ENCODE measurements at places on chromosomes 1 and 21.
A peak's percentile ranks its signal among the peaks of the same experiment; 100 is the strongest.

DNA sequence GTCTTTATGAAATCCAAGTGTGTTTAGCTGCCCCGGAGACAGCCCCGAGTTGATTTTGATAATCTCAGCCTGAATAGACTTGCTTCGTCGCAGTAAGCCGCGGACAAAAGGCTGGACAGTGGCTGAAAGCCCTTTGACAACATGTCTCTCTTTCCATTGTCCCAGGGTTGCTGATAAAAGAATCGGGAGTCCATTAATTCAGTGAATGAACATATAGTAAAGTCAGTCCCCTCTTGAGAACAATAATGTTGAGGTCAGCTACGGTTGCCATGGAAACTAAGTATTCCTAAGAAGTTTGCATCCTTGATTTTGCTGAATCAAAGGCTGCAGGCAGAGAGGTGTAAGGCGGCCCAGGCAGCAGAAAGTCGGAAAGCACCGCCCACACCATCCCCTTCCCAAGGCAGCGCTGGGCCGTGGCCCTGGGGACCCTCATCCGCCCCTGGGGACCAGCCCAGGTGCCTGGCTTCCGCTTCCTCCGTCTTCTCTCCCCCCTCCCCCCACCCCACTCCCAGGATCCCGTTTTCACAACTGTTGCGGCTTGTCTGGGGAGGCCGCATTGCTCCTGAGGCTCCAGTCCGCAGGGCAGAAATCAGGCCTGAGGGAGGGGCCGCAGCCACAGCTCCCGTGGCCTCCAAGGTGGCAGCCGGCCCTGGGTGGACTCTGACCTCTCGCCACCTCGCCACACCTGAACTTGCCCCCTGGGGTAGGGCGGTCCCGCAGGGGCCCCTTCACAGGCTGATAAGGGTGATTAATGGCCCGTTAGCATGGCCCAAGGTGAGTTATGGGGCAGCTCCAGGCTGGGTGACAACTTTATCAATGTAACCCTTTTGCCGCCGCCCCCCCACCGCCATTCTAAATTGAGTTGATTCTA, 180.9 kb downstream of the PRDM16 start:
- no peak for DNase-seq

- DNase-seq, result no peak
Observed at GRCh38 chr1:59415286-59415850, 118.5 kb downstream of the FGGY start.

- DNase-seq, result no peak
Observed at GRCh38 chr1:8267307-8267706, 50.6 kb upstream of the SLC45A1 start.

DNA sequence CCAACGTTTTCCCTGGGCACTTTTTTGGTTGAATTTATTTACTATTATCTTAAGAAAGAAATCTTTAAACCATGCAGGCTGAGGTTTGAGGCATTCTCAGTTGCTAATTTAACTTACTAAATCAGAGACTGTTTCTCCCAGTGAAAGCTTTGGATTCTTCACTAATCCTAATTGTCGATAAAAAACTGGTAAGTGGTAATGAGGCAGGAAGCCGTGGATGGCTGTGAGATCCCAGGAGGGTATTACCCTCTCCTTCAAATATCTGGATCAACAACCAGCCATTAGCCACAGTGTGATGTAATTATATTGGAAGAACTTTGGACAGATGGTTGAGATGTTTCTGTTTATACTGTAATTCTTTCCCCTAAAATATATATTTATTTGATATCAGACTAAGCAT, 485.0 kb downstream of the DISC1 start:
- no peak for DNase-seq

GRCh38 chr1:225995919-225996864, 3.0 kb downstream of the SDE2 start:
- DNase-seq, result no peak

GRCh38 chr21:34061983-34062382, 11.4 kb upstream of the MRPS6 start:
- no peak for DNase-seq

- DNase-seq, result no peak
Observed at GRCh38 chr1:243482141-243483022, 226.5 kb downstream of the SDCCAG8 start.

GRCh38 chr1:150268340-150268704, 494 bp downstream of the APH1A start:
- no peak for DNase-seq

GRCh38 chr1:168803806-168804510, 75.0 kb upstream of the DPT start:
- peak; percentile 74 for DNase-seq

DNA sequence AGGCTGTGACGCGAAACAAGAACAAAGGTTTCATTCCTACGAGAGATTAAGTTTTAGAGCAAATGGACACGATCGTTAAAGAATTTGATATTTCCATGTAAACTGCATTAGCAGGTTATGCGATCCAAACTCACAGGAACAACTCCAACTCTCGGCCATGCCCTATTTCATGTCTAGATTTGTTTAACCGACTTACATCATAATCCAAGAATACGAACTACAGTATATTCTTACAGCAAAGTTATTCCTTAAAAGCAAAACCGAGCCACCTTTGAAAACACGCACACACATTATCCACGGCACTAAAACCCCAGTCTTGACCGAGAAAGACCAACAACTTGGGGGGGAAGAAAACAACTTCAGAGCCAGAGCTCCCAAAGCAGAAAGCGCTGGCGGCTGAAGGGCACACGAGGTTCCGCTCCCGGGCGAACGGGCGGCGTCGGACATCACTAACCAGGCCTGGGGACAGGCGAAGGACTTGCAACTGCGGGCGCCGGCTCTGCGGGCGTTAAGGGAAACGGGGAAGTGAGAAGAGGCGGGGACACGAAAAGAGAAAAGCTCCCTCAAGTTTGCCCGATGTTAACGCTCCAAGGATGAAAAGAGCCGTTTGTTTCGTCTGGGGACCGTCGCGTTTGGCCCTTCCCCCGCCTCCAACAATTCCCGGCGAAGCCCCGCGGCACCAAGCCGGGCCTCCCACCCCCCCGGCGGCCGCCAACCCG, 690 bp downstream of the B3GALNT2 start:
- peak; percentile 55 for DNase-seq

- no peak for DNase-seq
Observed at GRCh38 chr1:155184351-155184811, 10.7 kb downstream of the TRIM46 start.

GRCh38 chr1:6554907-6555778, at the start of gene TAS1R1:
TSS of gene TAS1R1 (plus strand) at chr1:6555307. CDS start at chr1:6555374, 67 bp downstream.
- DNase-seq, result peak; percentile 52

- DNase-seq, result no peak
Observed at GRCh38 chr1:38173848-38174247, 127.3 kb upstream of the POU3F1 start.

DNA sequence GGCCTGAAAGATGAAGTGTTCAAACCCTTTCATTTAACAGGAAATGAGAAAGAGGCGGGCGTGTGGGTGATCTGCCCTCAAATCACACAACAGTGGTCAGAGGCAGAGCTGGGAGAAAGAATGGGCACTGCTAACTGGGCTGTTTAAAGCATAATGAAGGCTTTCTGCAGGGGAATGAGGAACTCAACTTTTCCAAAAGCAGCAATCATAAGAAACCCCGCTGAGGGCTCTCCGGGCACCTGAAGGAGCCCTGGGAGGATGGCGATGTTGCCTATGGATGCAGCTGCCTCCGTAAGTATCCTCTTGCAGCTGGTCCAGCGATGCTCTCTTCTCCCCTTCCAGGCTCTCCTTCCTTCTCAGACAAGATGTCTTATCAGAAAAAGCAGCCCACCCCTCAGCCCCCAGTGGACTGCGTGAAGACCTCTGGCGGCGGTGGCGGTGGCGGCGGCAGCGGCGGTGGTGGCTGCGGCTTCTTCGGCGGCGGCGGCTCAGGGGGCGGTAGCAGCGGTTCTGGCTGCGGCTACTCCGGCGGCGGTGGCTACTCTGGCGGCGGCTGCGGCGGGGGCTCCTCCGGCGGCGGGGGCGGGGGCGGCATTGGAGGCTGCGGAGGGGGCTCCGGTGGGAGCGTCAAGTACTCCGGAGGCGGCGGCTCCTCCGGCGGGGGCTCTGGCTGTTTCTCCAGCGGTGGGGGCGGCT, 1.2 kb downstream of the LORICRIN start:
- DNase-seq, result no peak

DNA sequence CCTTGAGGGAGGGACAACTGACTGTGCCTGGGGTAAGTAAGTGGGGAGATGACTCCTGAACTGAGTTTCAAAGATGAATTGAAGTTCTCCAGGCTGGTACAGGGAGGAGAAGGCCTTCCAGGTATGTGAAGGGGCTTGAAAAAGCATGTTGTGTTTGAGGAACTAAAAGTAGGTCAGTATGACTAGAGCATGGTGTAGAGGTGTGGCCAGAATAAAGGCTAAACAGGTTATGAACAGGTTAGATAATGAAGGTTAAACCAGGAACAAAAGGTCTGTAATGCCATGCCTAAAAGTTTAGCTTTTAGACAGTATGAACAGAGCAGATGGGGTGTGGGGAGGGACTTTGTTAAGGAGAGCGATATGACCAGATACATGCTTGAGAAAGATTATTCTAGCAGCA, 7.3 kb upstream of the CLSPN start:
- no peak for DNase-seq

DNA sequence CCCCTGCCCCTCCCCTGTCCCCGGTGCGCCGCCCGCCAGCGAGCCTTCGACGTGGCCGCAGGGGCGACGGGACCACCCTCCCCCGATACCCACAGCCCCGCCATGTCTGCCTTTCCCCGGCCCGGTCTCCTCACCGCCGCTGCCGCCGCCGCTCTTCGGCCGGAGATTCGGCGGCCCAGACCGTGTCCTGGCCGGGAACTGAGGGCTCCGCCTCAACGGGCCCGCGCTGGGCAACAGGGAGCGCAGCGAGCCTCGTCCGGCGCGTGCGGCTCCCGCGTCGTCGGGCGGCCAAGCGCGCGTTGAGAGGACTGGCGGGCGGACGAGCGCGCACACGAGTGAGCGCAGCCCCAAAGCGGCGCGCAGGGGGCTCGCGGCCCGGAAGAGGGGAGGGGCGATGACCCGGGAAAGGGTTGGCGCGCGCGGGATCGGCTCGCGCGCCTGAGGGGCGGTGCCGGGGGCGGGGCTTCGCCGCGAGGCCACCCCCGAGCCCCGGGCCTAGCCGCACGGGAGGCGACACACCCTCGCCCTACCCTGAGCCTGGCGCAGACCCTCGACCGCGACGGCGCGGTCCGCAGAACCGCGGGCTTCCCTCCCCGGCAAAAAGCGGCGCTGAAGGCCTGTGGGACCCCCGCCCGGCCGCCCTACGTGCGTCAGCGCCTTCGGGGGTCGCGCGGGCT, at the start of gene BTG3:
BTG3 (minus strand) TSS at position 337 of the 677 bp plus-strand sequence. CDS start 3,757 bp downstream, outside the sequence.
- peak; percentile 85 for DNase-seq

GRCh38 chr1:208141610-208142192, 102.5 kb downstream of the PLXNA2 start:
- DNase-seq, result no peak

- peak; percentile 53 for DNase-seq
Observed at GRCh38 chr1:39896909-39897685, 4.6 kb downstream of the MYCL start.

DNA sequence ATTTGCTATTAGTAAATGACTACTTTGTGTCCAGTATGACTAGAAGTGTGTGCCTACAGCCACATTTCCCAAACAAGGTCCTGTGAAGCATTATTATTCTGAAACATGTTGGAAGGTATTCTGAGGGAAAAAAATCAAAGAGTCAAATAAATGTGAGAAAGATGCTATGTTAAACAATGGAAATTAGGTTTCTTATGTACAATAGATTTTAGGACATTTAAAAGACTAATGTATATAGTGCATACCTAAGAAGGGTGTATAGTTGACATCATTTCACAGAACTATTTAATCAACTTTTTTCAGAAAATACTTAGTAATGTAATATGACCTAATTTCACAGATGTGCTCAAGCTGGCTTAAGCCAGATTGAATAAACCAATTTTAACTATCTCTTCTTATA, 582.5 kb downstream of the USP25 start:
- DNase-seq, result no peak

DNA sequence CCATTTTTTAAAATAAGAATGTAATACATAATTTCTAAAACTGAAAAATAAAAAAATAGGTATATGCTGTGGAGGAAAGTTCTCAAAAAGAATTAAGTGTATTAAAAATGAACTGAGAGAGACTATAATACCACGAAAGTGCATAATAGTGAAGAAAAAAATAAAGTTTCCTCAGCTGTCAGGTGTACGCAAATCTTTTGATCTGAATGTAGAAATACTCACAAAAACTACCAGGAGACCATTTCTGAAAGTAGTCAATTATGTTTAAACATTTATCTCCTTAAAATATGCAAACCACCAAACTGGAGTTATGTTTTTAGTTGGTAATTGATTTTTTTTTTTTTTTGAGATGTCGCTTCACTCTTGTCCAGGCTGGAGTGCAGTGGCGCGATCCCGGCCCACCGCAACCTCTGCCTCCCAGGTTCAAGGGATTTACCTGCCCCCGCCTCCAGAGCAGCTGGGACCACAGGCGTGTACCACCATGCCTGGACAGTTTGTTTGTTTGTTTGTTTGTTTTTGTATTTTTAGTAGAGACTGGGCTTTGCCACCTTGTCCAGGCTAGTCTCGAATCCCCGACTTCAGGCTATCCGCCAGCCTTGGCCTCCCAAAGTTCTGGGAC, 1169.2 kb upstream of the B3GALT2 start:
- DNase-seq, result no peak

GRCh38 chr1:2046174-2046917, 3.9 kb upstream of the PRKCZ start:
- DNase-seq, result peak; percentile 37

- DNase-seq, result no peak
Observed at GRCh38 chr21:36828891-36829515, 130.1 kb downstream of the SIM2 start.

- DNase-seq, result no peak
Observed at GRCh38 chr1:230629511-230629910, 12.8 kb upstream of the COG2 start.

- peak; percentile 86 for DNase-seq
Observed at GRCh38 chr1:5745800-5746610, 246.2 kb downstream of the NPHP4 start.

DNA sequence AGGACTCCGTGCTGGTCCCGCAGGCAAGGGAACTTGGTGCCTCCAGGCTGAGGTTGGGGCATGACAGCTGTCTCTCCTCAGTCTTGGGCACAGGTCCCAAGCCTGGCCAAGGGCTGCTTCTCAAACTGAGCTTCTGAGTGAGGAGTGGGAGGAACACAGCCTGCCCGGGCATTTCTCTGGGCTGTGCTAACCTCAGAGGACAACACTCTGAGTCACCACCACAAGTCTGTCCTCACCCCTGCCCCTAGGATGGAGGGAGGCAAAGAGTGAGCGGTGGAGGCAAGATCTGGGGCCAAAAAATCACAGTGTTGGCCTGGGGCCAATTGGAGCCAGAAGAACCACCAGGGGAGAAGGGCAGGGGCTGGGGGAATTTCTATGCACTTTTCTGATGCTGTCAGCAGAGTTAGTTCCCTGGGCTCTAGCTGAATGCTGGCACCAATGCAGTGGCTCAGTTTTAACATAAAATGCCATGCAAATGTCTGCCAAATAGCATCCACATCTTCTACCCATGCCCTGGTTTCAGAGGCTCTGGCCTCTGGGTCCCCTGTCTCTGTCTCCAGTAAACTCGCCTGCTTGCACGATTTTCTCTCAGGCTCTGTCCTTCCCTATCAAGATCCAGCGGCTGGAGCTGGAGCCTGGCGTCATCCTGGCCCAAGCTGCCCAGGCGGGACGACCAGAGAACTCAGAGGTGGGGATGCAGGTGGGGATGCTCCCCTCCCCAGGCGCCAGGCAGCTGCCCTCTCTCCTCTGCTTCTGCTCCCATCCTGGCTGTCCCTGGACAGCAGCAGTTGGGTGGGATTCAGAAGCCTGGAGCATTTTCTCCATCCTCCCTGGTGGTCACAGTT, 11.0 kb upstream of the CDK18 start:
- no peak for DNase-seq

GRCh38 chr21:42665026-42665425, 11.6 kb downstream of the PDE9A start:
- DNase-seq, result no peak
